ENCODE measurements at places on chromosomes 2 and 18. TPM values are rescaled to one million over a fixed set of nuclear protein-coding genes. Genes with fewer than 3 reads are reported as not detected.

HOXD12 gene
- total RNA-seq, result not detected

DNA sequence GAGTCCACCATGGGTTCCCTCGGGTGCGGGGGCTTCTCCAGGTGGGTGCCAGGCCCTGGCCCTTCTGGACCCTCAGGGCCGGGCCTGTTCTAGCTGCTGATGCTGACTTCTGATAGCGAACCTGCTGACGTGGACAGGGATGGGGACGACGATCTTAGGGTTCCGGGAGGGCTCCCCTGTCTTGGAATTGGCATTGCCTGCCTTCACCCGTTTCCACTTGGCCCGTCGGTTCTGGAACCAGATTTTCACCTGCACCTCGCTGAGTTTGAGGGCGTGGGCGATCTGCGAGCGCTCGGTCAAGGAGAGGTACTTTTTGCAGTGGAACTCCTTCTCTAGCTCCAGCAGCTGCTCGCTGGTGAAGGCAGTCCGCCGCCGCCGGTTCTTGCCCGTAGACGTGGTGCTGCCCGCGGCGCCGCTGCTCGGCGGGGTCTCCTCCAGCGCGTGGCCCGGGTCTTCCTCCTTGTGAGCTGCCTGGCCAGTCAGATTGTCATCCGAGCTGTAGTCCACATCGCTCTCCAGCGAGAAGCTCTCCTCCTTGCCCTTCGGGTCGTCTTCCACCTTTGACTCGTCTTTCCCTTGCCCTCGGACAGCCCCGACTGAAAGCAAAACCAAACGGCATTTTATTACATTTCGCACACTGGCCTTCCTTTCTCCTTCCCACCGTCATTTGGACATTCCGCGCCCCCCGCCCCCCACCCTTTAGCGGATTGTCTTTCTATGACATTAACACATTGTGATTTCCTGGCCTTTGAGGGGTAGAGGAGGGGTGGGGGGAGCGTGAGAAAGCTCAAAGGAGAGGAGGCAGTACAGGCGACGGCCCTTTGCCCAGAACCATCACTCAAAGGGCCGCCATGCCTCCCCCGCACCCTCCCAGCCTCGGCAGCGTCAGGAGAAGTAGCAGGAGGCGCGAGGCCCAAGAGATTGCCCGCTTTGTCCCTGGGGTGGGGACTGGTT is 2.1 kb downstream of the GBX2 start:
- DNase-seq, result no peak

RNF103 gene
- 15.7 TPM for total RNA-seq

- no peak for DNase-seq
Measured at GRCh38 chr18:4870177-4870773, 326.8 kb downstream of the AKAIN1 start.

CHAC2 gene
- 20.1 TPM for total RNA-seq

GRCh38 chr18:7830468-7830867 is 263.4 kb downstream of the PTPRM start:
- DNase-seq, result no peak

- peak; percentile 84 for DNase-seq
Measured at GRCh38 chr2:102082571-102083392, 59.8 kb upstream of the IL1R1 start.

- no peak for DNase-seq
Measured at GRCh38 chr2:111057721-111058120, 63.0 kb upstream of the BCL2L11 start.

DNA sequence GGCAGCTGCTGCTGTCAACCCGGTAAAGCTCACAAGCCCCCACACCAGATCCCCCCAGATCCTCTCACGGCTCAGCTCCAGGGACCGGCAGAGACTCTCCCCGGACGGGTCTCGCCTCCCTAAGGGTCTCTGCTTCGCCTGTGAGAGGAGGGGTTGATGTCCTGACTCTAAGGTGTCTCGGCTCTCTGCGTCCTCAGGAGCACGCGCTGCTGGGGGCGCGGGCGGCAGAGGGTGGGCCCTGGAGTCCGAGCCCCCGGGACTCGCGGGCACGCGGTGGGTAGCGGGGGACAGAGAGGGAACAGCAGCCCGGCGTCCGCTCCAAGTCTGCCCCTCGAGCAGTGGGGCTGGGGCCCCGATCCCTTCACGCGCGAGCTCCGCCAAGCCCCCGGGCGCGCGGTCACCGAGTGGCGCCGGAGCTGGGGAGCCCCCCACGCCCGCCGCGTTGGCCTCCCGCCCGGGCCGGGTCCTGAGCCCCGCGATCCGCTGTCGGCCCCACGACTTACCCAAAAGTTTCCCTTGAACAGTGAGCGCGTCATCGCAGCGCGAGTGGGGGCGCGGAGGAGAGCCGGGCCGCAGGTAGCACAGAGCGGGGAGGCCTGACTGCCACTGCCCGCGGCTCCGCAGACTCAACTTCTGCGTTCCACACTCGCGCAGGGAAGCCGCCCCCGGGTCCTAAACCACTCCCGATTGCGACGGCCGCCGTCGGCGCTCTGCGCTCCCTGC is at the start of gene PSTPIP2:
Gene PSTPIP2, minus strand, starts transcription at position 608 of the 723 bp plus-strand sequence. Its CDS starts 72 bp downstream, at position 536.
- peak; percentile 59 for DNase-seq

DSC1 gene
- not detected for total RNA-seq

DNA sequence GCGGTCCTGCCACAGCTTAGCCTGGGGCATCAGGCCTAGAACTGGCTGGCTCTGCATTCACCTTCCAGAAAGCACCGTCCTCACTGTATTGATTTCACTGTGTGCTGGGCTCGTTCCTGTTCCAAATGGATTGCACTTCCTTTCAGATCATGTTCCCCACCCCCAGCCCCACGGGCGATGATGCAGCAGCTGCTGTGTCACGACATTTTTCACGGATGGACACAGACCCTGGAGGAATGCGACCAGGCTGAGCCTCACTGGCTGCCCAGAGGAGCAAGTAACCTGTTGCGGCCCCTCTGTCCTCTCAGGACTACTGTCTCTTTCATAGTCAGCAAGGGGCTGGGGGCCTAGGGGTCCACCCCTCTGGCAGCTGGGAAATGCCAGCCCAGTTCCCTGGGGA is 50.3 kb downstream of the CAPN13 start:
- no peak for DNase-seq

GRCh38 chr2:191274413-191274815 is 29.2 kb downstream of the MYO1B start:
- no peak for DNase-seq

CRYBA2 gene
- not detected for total RNA-seq

MDH1B gene
- 0.86 TPM for total RNA-seq

DHRS9 gene
- not detected for total RNA-seq

HRH4 gene
- total RNA-seq, result not detected

GRCh38 chr2:182818925-182819324 is 47.5 kb downstream of the FRZB start:
- DNase-seq, result no peak

DNA sequence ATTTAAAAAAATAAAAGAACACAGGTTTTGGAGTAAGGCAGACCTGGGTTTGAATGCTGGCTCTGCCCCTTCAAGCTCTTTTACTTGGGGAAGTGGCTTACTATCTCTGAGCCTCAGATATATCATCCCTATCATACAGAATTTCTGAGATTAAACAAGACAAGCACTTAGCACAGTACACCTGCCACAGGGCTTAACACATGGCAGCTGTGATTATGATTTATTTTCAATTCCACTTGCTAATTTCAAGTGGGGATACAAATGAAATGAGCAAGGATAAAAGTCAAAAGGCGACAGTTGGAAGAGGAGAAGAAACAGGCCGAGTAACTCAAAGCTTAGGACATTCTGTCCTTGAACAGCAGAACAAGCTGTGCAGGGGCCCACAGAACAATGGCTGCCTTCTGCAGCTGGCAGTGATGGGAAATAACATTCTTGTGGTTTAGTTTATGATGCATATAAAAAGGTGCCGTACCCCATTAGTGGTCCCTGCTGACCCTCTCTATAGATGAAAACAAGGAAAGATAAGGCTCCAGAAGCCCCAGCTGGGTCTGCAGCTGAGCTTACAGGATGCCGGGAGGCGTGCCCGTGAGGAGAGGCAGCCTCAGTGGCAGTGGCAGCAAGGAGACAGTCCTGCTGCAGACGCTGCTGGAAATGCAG is 45.3 kb downstream of the KIF3C start:
- DNase-seq, result peak; percentile 63

- peak; percentile 76 for DNase-seq
Measured at GRCh38 chr18:55124078-55124763, 165.0 kb upstream of the CCDC68 start.

STK25 gene
- total RNA-seq, result 361 TPM

GRCh38 chr2:180722551-180723239 is 257.7 kb upstream of the UBE2E3 start:
- peak; percentile 71 for DNase-seq

GRCh38 chr2:189937691-189938090 is 124.8 kb downstream of the MSTN start:
- DNase-seq, result no peak

- no peak for DNase-seq
Measured at GRCh38 chr2:208093128-208093527, 31.2 kb downstream of the CRYGD start.

DNA sequence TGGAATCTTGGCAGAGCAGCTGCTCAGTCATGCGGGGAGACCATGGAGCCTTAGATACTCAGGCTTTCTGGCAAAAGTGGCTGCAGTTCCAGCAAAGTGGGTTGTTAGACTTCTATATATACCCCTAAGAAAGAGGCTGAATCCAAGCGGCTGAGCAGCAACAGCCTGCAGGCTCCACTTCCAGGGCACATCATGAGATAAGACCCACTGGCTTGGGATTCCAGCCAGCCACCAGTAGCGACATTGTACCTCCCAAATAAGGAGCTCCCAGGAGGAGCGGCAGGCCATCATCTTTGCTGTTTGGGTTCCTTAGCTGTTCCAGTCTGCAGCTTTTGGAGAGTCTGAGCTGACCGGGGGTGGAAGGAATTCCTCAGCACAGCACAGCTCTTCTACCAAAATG is 150.3 kb upstream of the ST6GAL2 start:
- no peak for DNase-seq

DNA sequence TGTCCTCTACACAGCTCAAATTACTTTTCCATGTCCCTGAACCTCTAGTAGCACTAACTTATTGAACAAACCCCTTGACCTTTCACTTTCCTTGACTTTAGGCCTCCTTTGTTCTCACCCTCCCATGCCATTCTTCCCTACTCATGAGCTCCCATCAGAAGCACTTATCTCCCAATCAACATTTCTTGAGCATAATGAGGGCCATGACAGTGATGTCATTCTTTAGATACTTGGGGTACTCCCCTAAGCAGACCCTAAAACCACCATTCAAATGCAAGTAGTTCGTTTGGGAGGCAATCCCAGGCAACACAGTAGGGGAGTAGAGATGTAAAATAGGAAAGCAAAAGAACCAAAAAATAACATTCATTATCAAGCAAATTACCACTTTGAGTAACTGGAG is 115.9 kb upstream of the ARHGAP28 start:
- DNase-seq, result no peak

DNA sequence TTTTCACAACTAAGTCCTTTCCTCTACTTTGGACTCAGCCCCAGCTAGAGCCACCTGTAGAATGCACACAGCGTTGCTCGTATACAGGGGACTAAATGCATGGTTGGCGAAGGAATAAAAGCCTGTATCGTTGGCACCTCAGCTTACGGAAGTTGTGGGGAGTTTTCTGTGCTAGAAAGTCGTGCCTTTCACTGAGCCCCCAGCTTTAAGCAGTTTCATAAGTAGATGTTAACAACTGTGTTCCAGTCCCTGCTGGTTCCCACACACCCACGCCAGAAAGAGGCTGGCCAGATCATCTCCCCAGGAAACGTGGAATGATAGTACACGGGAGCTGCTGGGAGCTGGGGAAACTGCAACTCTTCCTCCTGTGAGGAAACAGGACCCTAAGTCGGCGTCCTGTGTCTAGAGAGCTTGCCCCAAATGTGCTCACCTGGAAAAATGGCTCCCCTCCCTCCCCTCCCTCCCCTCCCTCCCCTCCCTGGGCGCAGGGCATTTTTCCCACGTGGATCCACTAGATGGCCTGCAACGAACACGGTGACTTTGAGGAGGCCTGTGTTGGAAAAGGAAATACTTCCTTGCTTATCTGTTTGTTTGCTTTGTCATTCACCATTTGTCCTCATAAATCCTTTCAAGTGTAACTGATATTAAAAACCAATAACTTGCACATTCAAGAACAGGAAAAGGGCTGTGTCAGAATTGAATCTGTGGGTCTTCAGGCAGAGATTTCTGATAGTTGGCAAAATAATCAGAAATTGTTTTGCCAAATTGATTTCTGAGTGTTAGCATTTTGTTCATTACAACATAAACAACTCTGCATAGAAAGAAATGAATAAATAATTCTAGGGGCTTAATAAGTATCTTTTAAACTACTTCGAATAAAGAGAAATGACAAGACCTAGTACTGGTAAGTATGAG is 43.9 kb upstream of the RFX8 start:
- peak; percentile 87 for DNase-seq

DNA sequence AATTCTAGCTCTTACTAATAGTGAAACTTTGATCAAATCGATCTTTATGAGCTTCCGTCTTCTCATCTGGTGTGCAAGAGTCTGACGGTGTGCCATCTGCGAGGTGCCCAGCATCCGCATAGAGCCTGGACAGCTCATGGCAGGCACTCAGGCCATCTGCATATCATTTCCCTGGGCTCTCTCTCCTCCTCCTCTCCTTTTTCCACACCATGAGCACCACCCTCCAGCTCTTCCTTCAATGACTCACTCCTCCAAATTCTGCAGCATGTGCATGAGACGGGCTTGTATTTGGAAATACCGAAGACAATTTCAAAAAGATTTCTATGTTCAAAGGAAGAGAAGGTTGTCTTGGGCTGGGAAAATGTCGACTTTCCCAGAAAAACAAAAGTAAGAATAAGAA is 161.1 kb downstream of the CCBE1 start:
- DNase-seq, result no peak

STPG4 gene
- 0.19 TPM for total RNA-seq

GRCh38 chr2:27249891-27250651 is 12.8 kb downstream of the SLC30A3 start:
- peak; percentile 18 for DNase-seq

DNA sequence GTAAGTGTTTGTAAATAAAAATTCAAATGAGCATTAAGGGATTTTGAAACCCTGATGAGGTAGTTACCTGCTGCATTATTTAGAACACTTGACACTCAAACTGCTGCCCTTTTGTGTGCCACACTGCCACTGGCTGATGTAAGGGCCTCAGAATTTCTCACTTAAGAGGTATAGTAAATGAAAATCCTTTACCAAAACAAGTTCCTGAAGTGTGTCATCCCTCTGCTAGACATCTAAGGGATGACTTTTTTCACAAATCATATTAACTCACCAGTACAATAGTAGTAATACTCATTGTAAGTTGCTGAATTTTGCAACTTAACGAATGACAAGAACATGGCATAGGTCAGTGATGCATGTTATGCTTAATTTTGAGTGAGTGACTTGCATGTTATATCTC is 274.9 kb upstream of the UBE2E3 start:
- DNase-seq, result no peak

SCG2 gene
- total RNA-seq, result 10.8 TPM
